ENCODE measurements at places on chromosomes 5 and 9.

GRCh38 chr9:109192732-109193361 lies 25.8 kb upstream of the FRRS1L start:
- DNase-seq: peak; percentile 44

GRCh38 chr9:99201603-99202002 lies 20.1 kb downstream of the ALG2 start:
- DNase-seq: no peak

DNA sequence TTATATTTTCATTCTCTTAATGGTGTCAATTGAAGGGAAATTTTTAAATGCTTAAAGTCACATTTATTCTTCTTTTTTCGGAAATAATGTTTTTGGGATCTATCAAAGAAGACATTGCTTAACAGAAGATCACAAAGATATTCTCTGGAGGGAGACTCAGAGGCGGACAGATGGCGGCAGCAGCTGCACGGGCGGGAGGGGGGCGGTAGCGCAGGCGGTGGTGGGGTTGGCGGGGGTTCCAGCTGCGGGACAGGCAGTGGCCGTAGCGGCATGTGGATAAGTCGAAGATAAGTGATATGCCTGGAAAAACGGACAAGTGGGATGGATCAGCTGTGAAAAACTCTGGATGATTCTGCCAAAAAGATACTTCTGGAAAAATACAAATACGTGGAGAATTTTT lies 31.6 kb upstream of the ZDHHC11B start:
- no peak for DNase-seq

- DNase-seq: no peak
These were observed 6.9 kb downstream of the FAM163B start for GRCh38 chr9:133602277-133602676.

DNA sequence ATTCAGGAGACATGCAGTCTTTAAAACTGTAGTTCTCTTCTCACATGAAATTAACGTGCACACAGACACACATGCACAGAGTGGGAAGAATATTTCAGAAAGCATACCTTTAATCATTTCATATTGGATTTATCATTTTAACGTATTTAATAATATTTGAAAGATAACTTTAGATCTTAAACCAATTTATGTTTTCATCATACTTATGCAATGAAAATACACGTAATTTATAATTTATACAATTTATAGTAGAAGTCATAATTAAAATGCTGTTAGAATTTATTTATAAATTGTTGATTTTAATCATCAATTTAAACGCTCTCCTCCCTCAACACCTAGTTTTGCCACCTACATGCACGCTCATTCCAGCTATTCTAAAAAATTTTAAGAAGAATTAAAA lies 894.9 kb upstream of the CTNND2 start:
- no peak for DNase-seq

All from small intestine (tissue), 16 donors.